ENCODE measurements at places on chromosomes 2 and 18.
A peak's percentile ranks its signal among the peaks of the same experiment; 100 is the strongest.

- no peak for DNase-seq
These were observed 69.5 kb downstream of the TPGS2 start for GRCh38 chr18:36759167-36759776.

- DNase-seq = no peak
These were observed 84.4 kb downstream of the EIPR1 start for GRCh38 chr2:3293221-3293620.

GRCh38 chr2:55168221-55169154, 63.6 kb downstream of the CLHC1 start:
- DNase-seq = peak; percentile 42

- DNase-seq = no peak
These were observed 474.7 kb upstream of the HS6ST1 start for GRCh38 chr2:128793404-128793803.

- DNase-seq = no peak
These were observed 106.8 kb downstream of the TSN start for GRCh38 chr2:121862286-121862685.

DNA sequence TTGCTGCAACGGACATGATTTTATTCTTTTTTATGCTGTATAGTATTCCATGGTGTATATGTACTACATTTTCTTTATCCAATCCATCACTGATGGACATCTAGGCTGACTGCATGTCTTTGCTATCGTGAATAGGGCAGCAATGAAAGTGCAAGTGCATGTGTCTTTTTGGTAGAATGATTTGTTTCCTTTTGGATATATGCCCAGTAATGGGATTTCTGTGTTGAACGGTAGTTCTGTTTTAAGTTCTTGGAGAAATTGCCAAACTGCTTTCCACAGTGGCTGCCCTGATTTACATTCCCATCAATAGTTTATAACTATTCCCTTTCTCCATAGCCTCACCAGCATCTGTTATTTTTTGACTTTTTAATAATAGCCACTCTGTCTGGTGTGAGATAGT, 99.7 kb upstream of the CRIM1 start:
- no peak for DNase-seq

DNA sequence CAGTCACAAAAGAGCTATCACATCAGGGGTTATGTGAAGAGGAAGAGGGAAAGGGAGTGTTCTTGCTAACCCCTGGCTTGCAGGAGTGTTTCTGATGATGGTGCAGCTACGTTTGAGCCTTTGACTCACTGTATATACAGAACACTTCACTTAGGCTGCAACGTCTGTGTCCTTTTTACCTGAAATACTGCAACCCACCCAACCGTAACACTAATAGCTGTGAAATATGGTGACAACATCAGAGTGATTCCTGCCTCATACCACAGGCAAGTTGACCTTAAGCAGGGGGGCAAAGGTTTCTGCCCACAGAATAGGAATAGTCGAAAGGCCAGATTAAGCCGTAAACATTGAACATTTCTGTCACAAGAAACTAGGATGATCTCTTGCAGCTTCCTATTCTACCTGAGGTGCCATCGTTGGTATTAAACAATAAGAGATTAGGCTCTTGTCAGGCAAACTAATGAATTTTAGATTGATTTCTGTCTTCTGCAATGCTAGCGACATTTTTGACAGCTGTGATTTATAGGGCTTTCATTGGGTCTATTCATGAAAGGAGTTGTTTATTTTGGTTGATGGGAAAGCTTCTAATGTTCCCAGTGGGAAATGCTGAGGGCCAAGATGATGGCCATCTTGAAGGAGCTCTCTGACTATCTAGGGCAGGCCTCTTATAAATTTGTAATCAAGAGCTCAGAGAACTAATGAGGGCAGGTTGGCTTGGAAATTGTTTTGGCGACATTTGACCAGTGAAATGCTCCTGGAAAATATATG, 316.8 kb downstream of the PIK3C3 start:
- DNase-seq = no peak

DNA sequence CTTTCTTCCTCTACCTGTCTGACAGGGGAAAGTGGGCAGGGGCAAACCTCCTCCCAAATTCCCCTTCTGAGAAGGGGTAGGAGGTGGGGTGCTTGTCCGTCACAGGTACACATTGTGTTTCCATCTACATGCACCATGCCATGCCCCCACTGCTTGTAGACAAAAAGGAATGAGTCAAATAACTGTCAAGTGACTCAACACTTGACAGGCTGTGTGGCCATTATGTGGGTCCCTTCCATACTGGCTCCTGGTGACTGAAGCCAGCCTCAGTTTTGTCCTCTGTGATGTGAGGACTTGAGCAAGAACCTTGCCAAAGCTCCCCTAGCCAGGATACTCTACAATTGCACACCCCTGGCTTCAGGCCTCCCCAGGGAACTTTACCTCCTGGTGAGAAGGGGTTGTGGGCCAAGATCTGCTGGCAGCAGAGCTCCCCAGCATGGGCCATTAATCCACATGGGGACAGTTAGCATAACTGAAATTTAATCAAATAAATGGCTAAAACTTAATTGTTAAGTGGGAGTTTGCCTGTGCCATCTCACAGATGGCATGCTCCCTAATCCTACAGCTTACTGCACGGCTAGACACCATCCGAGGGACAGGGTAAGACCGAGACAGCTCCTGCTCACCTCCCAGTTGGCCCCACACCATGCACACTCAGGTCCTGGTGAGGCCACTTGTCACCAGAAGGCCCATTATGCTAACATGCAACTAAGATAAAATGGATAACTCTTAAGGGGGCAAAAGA, 140.2 kb downstream of the BCL11A start:
- DNase-seq = no peak
